ENCODE measurements at places on chromosomes 12 and 14.

GRCh38 chr12:27244689-27245488 is 803 bp downstream of the STK38L start:
- peak; percentile 50 for DNase-seq

DNA sequence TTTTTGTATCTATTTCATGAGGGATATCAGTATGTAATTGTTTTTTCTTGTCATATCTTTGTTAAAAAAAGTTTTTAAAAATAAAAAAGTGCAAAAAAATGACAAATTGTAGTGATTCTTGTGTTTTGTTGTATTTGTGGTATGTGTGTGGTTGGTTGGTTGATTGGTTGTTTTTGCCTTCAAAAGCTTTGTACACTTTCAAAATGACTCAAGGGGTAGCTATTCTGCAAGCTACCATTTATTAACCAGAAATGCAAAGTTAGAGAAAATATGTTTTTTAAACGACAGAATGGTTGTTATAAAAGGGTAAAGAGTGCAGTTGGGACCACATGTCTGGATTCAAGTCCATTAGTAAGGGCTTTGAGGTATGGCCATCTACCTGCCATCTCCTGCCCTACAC is 119.3 kb downstream of the SLC35F4 start:
- DNase-seq: no peak

DNA sequence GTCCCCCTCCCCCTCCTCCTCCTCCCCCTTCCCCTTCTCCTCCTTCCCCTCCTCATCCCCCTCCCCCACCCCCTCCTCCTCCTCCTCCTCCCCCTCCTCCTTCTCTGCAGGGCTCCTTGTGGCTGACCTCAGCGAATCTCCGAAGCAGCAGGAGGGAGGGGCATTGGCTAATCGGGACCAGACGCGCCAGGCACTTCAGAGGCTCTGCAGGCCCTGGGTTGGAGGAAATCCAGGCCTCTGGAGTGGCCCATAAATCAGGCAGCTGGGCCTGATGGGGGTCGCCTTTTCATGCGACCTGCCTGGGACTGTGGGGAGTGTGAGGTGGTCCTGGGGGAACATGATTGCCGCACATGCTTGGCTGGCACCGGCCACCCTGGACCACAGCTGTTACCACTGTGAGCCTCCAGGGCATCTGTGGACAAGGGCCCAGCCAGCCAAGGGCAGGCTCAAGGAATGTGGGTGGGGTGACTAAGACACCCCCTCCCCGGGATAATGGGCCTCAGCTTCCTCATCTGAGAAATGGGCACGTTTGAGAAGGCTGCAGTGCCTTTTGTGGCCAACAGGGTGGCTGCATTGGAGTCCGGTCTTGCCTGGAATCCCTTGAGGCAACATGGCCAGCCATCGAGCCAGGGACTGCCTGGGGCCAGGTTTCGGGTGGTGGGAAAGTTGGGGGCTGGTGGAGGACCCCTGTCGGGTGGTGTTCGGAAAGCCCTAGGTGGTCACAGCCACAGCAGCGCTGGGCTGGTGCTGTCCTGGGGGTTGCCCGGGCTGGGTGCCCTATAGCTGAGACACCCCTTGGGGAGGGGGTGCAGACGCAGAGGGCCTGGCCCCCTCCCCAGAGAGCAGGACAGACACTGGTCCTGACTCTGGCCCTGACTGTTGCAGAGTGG is 12.0 kb downstream of the KIF26A start:
- no peak for DNase-seq

- no peak for DNase-seq
These were observed 465.1 kb downstream of the FUT8 start for GRCh38 chr14:65877624-65878023.

DNA sequence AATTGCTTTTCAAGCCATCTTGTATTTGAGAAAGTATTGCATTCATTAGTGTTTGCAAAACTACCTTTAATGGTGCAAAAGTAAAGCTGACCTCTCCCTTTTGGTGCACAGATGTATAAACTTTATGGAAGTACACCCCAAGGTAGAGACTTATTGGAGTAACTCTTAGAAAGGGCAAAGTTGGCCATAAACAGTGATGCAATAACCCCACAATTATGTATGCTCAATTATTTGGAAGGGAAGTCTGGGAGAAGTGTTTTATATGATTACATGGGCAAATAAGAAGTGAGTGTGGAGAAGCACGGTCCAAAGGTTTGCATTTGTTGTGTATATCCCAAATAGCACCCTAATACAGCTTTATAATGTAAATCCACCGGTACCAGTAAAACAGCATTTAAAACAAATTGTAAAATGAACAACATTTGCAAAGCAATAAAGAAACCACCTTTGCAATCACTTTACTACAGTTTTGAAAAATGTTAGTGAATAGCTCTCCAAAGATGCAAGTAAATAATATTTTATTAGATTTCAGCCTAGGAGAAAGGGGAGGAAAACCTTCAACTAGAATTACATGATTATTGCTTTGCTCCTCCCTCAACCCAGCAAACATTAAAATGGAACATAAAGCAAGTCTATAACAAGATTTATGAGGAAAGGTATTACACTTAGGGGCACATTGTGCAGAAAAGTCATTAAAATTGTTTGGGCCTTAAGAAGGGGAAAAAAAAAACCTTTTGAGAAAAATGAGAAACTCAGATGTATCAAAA is 70.5 kb downstream of the HMGA2 start:
- peak; percentile 26 for DNase-seq

GRCh38 chr12:15497671-15498292 is 175.5 kb downstream of the PTPRO start:
- DNase-seq: no peak

- DNase-seq: peak; percentile 66
These were observed 304.1 kb downstream of the EGLN3 start for GRCh38 chr14:33646692-33647260.

DNA sequence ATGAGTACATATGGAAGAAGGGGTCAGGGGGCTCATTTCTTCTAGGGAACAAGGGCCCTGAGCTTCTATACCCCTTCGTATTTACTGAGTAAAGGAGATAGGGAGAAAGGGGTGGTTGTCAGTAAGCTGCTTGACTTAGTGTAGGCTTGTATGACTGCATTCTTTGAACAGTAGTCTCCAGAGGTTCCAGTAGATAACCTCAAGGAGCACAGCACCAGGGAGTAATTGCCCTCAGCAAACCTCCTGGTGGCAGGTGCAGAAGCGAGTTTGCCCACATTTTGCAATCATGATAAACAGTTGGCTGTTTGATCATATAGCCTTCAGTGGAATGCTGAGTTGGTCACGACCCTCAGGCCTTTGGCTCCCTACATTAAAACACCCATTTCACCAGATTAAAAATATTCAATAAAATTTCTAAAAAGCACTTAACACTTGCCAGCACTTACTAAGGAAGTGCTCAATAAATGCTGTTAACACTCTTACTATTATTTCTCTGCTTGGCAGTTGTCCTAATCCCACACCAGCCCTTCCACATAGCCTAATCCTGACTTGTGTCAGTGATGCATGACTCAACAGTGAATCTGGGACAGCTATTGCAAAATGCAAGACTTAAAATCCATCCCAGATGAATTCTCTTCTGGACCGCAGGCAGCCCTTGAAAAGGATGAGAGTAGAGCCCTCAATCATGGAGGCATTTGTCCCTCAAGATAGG is 3.7 kb upstream of the DHRS4L2 start:
- DNase-seq: peak; percentile 81

GRCh38 chr12:60259225-60259624 is 663.4 kb downstream of the SLC16A7 start:
- DNase-seq: no peak

DNA sequence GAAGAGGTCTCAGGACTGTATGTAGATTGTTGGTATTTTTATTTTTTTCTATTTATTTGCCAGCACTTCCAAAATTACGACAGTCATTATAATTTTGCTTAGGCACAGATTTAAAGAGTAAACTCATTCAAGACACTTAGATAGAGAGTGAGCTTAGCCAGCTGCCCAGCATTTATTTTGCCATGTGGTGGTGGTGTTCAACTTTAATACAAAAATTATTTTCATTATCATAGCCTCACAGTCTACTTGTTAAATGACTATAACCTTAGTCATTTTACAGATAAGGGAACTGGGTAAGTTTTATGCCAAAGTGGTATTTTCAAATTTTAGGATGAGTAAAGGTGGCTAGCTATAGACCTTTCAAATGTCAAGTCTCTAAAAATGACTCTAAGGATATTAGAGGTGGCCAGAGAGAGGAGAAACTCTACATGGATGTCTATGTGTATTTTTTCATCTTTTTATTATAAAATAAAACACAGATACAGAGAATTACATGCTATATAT is 66.7 kb downstream of the LRRC9 start:
- DNase-seq: no peak

GRCh38 chr12:94165670-94166364 is 17.4 kb downstream of the PLXNC1 start:
- no peak for DNase-seq

DNA sequence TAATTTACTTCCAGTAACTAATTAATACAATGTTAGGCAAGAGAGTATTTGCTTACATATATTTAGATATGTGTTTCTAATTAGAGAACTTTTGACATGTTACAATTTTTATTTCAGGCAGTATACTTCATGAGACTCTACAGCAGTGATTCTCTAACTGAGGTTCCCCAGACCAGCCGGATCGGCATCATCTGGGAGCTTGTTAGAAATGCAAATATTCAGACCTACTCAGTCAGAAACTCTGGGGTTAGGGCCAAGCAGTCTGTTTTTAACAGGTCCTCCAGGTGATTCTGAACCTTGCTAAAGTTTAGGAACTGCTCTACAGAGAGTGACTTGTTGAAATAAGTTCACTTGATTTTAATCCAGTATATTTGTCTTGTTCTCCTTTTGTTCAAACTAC is 46.5 kb downstream of the ARID2 start:
- no peak for DNase-seq

All from EL (cell line).